ENCODE measurements at places on chromosomes 4 and X.

- DNase-seq, result no peak
These were observed 506.6 kb downstream of the SH3BGRL start for GRCh38 chrX:81708487-81708886.

- DNase-seq, result no peak
These were observed 57.9 kb upstream of the TEX13D start for GRCh38 chrX:124274438-124275181.

DNA sequence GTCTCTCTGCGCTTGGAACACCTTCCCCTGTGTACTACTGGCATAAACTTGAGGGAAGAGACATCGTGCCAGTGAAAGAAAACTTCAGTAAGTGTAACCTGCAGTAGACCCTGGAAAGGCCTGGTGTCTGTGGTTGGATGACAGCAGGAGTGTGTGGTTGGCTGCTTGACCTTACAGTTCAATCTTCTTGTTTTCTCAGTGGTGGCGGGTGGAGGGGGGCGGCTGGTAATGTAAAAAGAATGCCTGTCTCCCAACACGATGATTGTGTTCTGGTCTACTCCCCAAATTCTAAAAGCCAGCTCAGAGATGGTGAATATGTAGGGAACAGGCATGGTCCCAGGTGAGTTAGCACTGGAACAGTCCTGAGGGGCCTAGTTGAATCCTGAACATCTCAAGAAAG is 18.6 kb downstream of the PSMD10 start:
- DNase-seq, result no peak

GRCh38 chr4:174373821-174374220 is 90.1 kb downstream of the CEP44 start:
- DNase-seq, result no peak

- DNase-seq, result no peak
These were observed 168.9 kb downstream of the HS3ST1 start for GRCh38 chr4:11259837-11260236.

DNA sequence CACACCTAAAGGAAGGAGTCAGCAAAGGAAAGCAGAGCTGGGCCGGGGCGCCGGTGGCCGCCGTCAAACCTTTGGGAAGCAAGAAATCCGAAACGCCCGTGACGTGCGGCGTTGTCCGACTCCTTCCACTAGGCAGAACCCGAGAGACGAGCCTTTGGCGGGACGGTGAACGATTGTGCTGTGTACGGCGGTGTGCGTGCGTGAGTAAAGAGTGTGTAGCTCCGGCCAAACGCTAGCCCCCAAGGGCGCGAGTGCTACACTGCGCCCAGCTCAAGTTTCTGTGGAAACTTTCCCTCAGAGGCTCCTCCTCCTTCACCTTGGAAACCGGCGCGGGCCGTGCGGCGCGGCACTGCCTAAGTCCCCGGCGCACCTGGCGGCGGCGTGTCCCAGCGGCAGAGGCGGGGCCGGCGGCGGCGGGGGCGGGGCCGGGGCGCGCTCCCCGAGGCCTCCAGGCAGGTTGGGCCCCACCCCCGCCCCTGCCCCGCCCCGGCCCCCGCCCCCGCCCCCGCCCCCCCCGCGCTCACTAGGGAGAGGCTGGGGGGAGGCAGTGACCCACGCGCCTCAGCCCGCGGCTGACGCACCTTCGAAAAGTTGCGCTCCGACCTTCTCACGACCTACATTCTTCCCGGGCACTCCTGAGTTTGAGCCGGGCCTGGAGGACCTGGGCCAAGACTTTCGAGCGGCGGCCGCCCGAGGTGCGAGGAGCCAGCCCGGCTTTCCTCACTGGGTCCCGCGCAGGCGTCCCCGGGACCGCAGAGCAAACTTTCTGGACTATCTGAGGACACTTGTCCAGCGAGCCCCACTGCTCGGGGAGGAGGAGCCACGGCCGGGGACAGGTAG is at the start of gene FHIP1A:
FHIP1A (plus strand) TSS at position 547 of the 840 bp plus-strand sequence. CDS start 157,084 bp downstream, outside the sequence.
- DNase-seq, result peak; percentile 91

- no peak for DNase-seq
These were observed 202.2 kb upstream of the ETNPPL start for GRCh38 chr4:108965016-108965415.

- no peak for DNase-seq
These were observed 1.4 kb downstream of the CLDN2 start for GRCh38 chrX:106921637-106922036.

DNA sequence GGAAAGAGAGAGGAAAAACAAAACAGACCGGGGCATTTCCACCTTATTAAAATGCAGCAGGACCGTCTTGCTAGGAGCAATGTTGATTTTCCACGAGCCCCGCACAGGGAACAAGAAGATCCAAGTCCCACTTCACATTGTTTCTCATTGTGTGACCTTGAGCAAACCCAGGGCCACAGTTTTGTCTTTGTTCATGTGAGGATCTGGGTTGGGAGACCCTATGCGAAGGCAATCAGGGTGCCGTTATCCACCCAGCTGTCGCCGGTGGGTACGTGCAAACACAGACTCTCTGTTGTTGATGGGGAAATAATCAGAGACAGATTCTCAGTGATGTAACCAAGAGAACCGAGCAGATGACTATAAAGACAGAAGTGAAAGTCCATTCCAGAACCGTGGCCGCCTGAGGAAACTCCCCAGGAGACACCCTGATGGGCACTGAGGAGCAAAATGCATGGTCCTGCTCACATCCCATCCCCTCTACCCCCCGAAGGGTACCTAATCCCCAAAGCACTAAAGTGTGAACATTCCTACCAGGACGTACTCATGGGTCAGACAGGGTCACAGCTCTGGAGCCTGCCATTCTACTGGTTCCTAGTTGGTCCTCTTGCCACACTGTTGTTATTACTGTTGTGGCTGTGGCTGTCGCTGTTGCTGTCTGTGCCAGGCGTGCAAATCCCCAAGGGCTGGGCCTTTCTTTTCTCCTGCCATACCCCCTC is 102.7 kb upstream of the RBPJ start:
- no peak for DNase-seq

DNA sequence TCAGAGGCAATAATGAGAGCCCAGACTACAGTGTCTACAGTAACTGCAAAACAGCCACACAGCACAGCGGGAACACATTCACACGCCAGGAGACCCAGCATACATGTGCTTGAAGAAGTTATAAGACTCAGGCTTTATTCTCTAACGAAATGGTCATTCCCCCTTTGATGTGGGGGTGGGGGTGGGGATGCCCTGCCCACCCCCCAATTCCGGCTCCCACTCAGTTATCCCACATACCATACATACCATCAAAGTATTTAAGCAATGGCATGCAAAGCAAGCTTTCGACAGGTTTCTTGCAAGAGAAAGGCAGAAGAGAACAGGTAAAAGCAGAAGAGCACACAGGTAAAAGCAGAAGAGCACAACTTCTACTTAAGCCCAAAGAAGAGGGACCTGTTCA is 3.6 kb downstream of the MECP2 start:
- no peak for DNase-seq

DNA sequence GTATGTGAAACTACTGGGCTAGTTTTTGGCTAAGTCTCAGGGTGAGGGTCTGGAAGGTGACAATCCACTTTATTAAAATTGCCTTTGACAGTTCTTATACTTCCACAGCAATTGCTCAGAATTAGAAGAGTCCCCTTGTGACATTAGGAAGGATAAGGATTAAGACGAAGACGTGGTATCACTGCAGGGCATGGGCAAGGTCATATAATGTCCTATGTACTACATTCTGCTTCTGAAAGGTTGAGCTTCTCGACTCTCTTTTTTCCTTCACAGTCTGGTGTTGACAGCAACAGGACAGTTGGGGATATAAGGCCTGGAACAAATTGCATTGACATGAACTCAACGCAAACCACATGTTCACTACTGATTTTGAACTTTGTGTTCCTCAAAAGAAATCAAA is 40.9 kb upstream of the PRDM5 start:
- DNase-seq, result no peak

DNA sequence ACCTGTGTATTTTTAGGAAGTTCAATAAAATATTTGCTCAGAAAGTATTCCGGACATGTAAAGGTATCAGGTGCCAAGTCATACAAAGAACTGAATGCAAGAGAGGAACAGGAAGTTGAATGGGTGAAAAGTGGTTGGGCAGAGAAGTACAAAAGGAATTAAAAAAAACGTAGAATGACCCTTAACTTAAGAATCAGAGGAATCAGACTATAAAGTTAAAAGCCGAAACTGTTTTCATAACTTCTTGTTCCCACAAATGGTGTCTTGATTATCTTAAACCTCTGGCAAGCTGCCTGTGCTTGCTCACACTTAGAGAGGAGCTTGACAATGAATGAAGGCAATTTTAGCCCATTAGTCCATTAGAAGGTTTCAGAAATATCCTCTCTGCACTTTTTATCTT is 81.6 kb upstream of the HHIP start:
- no peak for DNase-seq

- no peak for DNase-seq
These were observed 787 bp upstream of the SRPX2 start for GRCh38 chrX:100643212-100643611.

DNA sequence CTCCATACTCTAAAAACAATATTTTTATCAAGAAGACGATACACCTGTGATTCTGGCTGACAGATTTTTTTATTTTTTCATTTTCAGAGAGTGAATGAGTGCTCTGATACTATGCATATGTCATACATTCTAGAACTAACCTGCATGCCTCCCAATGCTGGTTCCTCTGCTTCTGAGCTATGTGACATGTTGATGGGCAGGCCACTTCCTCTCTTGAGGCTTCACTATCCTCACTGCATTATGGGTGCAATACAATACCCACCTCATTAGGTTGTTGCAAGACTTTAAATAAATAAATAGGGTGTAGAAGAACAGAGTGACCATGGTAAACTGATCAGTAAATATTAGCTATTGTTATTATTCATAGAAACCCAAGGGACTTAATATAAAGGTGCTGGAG is 408.3 kb downstream of the HNRNPD start:
- no peak for DNase-seq

DNA sequence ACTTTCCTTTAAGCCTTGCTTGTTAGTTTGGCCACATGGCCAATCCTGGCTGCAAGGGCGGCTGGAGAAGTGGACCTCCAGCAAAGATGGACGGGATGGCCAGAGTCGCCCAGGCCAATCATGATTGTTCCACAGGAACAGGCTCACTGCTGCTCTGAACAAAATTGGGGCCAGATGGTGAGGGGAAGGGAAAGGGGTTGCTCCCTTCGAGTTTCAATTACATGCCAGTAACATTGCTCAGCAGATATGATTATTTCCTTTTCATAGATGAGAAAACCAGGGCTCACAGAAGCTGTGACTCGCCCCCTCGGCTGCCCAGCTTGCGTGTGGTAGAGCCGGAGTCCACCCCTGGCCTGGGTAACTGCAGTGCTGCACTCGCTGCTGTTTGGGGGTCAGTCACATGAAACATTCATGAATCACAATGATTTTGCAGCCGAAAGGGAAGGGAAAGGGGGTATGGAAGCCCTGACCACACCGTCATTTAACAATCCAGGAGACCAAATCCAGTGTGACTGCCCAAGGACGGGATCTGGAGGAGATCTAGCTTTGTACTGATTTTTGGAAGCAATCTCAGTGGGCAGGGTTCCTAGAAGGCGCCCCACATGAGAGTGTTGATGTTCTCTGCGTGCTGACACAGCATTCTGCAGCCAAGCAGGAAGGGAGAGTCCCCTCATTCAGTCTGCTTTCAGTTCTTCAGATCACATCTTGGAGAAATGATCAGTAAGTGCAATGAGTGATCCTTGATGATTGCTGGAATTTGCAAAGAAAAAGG is 77.3 kb upstream of the MSX1 start:
- DNase-seq, result no peak

All from nephron progenitor cell (in vitro differentiated cells).